ENCODE measurements at places on chromosomes 5 and 9.
A peak's percentile ranks its signal among the peaks of the same experiment; 100 is the strongest.

DNA sequence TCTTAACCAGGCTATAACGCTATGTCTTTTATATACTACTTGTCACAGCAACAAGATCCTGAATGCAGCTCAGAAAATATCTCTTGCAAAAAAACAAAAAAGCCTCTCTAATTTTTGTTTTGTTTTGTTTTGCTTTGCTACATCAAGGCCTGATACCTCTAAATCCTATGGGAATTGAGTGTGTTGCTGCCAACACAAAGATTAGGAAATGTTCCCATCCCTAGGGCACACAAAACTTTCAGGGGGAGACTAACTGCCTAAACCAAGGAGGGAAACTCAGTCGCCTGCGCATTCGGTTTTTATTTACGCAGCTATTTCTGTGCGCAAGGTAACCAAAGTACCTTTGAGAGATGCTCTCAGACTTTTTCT, 1.7 kb downstream of the SSBP2 start:
- DNase-seq, result peak; percentile 7

- no peak for DNase-seq
Measured at GRCh38 chr9:130739081-130739480, 45.5 kb downstream of the EXOSC2 start.

DNA sequence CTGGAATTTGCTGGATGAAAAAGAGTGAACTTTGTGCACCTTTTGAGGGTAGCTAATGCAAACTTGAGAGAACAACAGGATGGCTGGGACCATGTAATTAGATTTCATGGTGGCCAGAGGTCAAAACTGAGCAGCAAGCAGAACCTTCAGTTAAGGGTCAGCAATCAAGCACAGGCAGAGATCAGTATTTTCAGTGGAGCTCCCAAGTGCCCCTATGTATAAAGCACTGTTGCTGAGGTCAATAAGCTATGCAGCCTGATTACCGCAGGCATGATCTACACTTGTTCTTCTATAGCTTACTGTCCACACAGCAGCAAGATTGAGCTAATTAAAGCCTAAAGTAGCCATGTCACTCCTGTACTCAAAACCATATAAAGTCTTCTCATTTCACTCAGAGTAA, 62.1 kb upstream of the TMC1 start:
- DNase-seq, result no peak

DNA sequence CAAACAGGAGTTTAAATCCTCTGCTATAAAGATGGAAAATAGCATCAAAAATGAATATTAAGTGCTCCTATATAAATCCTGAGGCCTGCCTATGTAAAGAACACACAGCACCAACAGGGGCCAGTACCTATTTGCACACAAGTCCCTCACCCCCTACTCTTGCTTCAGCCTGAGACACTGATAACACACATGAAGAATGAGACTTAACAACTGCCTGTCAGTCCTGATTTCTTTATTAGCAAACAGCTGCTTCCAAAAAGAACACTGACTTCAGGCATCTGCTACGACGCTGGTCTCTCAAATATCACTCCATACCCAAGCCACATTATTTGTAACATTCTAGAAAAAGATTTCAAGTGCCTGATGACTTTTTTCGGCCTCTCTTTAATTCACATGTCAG, 55.5 kb downstream of the MYO10 start:
- DNase-seq, result no peak

DNA sequence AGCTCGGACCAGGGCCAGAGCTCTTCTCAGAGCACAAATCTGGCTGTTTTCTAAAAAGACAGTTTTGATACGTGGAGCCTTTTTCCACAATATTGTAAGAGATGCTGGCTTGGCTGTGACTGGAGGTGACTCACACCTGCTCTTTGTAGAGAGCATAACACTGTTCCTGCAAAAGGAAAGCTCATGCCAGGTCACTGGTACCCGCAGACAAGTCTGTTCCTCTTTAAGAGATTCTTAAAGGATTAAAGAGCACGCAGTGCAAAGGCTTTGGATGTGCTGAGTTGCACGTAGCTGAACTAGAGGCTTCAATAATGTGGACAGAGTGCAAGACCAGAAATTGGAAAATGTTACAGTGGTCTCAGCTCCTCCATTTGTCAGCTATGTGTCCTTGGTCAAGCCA, 19.0 kb downstream of the ACTL7B start:
- no peak for DNase-seq

DNA sequence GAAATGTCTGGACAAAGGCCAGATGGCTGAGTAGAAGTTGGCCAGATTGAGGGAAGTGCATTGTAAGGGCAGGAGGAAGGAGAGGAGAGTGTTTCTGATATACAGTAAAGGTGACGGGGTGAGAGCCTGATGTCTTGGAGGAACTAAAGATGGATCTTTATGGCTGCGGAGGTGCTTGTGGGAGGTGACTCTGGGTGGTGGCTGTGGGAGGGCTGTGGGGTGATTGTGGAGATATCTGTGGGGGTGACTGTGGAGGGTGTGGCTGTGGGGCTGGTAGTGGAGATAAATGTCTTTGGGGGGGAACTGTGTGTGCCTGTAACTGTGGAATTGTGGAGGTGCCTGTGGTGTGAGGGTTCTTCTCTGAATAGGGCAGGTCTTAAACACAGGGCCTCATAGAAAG, 121.4 kb downstream of the CMYA5 start:
- no peak for DNase-seq

DNA sequence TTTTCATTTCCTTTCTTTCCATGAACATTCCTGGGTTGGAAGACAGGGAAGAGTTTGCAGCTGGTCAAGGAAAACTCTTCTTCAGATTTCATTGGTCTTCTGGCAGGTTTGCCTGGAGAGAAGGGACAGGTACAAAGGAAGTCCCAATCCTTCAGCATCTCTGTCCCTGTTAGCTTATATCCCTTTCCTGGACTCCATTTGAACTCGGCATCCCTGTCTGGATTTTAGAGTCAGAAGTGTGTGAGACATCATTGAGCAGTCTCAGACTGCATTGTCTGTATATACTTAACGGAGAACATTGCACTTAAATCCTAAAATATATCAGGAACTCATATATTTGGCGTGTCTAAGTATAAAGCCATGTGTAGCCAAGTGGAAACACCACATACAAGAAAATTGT, 54.9 kb downstream of the ADGRV1 start:
- no peak for DNase-seq

GRCh38 chr9:9912459-9912858, 700.3 kb downstream of the PTPRD start:
- DNase-seq, result no peak

GRCh38 chr5:43037636-43038495, 2.3 kb downstream of the ANXA2R start:
- peak; percentile 28 for DNase-seq

DNA sequence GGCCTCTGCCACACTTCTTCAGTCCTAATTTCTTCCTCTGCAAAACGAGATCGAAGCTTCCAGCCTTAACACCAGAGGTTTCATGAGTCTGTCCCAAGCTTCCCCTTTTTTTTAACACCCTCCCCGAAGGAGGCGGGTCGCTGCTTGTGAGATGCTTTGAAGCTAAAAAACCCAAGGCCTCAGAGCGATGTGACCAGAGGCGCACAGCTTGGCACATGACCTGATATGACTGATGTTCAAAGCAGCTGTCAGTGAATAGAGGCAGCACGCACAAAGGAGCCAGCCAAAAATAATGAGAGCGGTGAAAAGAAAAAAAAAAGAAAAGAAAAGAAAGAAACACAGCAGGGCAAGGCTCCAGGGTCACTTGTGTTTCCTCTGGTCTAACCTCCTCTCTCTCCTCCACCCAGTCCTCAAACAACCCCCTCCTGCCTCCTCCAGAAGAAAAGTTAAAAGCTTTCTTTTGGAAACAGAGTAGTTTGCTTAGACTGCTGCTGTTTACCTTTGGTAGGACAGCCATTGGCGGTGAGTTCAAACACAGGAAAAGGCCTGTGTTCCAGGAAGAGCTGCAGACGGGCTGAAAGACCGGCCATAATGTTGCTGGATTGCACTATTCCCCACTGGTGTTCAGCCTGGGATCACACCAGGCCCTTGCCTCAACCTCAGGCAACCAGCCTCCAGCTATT, 10.9 kb upstream of the ZNF366 start:
- no peak for DNase-seq

DNA sequence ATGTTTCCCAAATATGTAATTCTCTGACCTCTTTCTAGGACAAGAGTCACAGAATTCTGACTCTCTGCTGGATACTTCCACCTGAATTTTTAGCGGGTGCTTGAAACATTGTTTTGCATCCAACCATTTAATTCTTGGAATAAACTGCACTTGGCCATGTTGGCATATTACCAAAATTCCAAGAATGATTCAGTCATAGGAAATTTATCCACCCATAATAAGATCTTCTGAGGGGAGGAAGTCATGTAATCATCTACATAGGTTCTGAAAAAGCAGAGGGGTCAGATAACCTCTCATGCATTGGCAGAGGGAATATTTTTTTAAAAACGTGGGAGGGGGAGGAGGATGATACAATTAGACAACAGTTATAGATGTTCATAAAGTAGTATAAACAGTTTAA, 156.9 kb downstream of the PAM start:
- no peak for DNase-seq

- no peak for DNase-seq
Measured at GRCh38 chr5:60463179-60463868, 236.6 kb downstream of the DEPDC1B start.

DNA sequence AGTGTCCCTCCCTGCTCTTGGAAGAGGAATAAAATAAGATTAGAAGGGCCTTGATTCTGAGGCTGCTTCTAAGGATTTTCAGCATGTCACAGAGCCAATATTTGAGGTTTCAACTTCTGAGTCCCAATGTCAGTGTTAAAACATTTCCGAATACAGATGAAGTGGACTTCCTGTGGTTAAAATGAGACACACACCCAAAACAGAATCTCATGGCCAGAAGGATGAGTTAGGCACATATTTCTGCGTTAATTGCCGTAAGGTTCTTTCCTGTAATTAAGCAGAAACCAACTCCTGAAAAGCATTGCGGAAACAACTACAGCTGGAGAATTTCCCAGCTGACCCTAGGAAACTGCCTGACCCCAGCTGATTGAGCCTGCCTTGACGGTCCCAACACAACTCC, 10.4 kb upstream of the ZNF354B start:
- no peak for DNase-seq

DNA sequence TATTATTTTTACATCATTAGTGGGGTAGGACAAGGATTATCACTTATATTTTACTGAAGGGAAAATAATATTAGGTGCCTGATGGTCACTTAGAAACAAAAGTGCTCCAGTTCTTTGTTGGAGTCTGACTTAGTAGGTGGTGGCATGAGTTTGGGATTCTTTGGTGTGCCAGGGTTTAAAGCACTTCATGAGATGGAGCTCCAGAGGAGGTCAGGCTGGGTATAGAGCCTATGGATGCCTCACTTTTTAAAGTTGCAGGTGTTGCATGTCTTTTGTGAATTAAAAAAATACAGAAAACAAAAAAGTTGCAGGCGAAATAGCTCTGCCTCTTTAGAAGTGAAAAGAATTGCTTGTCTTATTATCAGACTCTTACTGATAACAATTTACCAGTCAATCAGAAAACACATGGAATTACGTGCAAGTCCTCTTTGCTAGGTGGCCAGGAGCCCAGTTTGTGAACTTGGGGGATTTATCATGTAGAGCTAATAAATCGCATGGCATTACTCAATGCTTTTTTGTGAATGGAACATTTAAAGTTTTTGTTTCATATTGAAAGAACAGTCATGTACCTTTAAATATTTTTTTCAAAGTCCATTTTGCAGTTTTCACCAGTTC, 1.6 kb downstream of the ITK start:
- DNase-seq, result no peak

GRCh38 chr5:60092671-60093422, 199.3 kb upstream of the PDE4D start:
- DNase-seq, result no peak

- no peak for DNase-seq
Measured at GRCh38 chr5:100840789-100841188, 62.3 kb downstream of the ST8SIA4 start.

GRCh38 chr5:175692996-175693710, 35.3 kb downstream of the HRH2 start:
- DNase-seq, result no peak

DNA sequence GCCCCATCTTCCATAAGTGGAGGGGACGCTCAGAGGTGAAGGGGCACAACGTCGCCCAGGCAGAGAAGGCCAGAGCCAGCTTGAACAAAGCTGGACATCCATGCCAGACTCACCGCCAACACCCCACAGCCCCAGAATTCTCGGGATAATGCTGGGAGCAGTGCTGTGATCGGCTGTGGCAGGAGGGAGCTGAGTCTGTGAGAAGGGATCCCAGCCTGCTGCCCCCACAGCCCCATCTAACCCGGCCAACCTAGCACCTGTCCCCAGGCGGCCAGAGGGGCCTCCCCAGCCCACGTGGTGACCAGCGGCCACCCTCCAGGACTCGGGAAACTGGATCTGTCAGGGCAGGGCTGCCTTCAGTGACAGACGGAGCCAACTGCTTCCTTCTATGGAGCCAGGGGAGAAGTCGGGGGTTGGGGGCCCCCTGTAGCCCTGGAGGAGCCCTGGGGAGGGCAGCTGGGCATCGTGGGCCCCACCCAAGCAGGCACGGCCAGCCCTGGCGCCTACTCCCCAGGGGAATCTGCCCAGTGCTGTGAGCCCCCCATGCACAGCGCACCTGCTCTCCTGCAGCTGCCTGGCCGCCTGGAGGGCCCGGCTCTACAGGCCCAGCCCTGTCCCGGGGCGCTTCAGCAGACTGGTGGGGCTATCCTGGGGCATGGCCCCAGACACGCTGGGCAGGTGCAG, 6.0 kb downstream of the BRD3 start:
- DNase-seq, result no peak

DNA sequence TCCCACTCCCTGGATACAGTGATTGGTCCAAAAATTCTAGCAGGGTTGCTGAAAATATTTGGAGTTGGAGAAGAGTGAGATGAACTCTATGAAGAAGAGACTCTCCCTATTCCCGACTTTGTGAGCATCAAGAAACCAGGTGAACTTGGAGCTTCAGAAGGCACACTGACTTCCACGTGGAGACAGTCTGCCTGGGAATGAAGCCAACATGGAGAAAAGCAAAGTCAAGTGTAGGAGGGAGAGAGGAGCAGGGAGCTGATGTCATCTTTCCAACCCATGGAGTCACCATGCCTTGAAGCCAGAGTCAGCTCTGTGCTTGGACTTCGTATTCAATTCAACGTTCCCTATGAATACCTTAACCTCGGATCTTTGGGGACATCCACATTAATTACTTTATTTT, 125.1 kb downstream of the NPR3 start:
- no peak for DNase-seq

DNA sequence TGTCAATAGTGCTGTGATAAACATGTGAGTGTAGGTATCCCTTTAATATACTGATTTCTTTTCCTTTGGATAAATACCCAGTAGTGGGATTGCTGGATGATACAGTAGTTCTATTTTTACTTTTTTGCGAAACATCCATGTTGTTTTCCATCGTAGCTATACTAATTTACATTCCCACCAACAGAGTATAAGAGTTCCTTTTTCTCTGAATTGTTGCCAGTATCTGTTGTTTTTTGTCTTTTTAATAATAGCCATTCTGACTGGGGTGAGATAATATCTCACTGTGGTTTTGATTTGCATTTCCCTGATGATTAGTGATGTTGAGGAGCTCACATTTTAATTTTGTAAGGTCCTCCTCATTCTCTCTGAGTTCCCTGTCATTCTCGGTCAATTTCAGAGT, 71.1 kb upstream of the NFIL3 start:
- DNase-seq, result no peak
